ENCODE measurements at places on chromosomes 12 and 14.
A peak's percentile ranks its signal among the peaks of the same experiment; 100 is the strongest.

DNA sequence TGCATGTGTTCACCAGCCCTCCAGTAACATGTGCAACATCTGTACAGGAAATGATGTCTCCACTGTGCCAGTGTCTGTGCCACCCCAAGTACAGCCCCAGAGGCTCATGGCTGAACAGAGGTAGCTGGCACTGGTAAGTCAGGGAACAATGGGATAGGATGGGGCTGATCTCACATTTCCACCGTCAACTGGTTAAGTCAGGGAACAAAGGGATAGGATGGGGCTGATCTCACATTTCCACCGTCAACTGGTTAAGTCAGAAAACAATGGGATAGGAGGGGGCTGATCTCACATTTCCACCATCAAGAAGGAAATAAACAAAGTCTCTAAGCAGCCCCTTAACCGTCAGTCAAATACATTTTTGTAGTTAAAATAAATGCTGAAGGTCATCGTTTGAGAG lies 246.6 kb downstream of the TMEM132D start:
- DNase-seq = no peak

- DNase-seq = no peak
Measured at GRCh38 chr14:106459971-106460730, 933.8 kb downstream of the TMEM121 start.

GRCh38 chr12:66240096-66240820 lies 51.2 kb downstream of the IRAK3 start:
- no peak for DNase-seq

GRCh38 chr12:113424915-113425823 lies 3.0 kb downstream of the SDSL start:
- peak; percentile 49 for DNase-seq

DNA sequence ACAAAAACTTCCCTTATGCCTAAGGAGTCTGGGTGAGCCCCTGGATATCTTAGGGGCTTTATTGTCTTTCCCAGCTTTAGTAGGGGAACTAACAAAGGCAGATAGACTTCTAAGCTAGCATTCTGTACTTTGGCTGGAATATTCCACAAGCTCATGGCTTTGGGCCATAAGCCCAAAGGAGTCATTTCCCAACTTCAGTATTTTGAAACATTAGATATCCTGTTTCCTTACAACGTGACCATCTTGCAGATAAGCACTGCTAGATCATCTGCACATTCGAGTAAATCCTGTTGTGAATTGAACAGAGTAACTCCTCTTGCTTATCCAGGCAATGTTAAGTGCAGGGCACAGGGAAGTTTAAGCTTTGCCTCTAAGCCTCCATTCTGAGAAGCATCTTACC lies 70.6 kb upstream of the ACTN1 start:
- no peak for DNase-seq

GRCh38 chr12:40921563-40922163 lies 229.4 kb downstream of the CNTN1 start:
- no peak for DNase-seq

GRCh38 chr12:27866373-27867101 lies 86.5 kb upstream of the MANSC4 start:
- DNase-seq = no peak

- no peak for DNase-seq
Measured at GRCh38 chr14:55892906-55893305, 225.3 kb upstream of the PELI2 start.

GRCh38 chr12:118982984-118983761 lies 1.8 kb downstream of the SRRM4 start:
- no peak for DNase-seq

DNA sequence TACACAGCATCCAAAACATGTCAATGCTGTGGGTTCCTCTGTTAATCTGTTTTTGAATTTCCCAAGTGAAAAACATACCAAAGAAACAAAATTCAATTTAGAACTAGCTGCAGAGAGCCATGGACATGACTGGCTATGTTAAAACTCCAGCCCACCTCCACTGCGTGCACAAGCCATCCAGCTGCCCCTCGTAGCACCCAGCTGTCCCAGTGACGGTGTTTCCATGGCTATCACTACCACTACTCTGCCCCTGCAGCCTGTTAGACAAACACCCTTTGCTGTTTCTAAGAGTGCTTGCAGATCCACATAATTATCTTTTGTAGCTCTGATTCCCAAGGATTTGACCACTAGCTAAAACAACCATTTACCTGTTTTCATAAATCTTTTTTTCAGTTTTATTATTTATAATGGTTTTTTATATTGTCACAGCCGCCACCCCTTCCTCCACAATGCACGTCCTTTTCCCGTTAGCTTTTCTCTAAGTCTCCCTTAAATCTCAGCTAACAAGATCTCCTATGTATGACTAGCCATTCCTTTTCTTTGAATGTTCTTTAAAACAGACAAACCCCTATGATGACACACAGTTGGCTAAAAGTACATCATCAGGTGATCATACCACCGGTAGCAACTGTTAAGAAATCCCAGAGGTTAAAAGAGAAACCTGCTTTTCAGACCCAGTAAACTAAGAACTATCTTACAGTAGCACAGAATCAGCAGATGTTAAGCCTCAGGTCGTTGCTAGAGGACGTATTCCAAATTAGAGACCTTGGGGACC lies 37.8 kb upstream of the NAA30 start:
- no peak for DNase-seq

GRCh38 chr12:118372541-118373495 lies at the start of gene TAOK3:
Gene TAOK3, minus strand, starts transcription at chr12:118372907. Its CDS starts 117,340 bp downstream, at chr12:118255567.
- peak; percentile 99 for DNase-seq

DNA sequence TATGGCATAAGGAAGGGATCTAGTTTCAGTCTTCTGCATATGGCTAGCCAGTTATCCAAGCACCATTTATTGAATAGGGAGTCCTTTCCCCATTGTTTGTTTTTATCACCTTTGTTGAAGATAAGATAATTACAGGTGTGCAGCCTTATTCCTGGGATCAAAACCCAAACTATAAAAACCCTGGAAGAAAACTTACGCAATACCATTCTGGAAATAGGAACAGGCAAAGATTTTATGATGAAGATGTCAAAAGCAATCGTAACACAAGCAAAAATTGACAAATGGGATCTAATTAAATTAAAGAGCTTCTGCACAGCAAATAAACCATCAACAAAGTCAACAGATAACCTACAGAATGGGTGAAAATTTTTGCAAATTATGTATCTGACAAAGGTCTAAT lies 128.5 kb upstream of the DCN start:
- DNase-seq = no peak

GRCh38 chr14:80781972-80782367 lies 159.6 kb downstream of the CEP128 start:
- no peak for DNase-seq

DNA sequence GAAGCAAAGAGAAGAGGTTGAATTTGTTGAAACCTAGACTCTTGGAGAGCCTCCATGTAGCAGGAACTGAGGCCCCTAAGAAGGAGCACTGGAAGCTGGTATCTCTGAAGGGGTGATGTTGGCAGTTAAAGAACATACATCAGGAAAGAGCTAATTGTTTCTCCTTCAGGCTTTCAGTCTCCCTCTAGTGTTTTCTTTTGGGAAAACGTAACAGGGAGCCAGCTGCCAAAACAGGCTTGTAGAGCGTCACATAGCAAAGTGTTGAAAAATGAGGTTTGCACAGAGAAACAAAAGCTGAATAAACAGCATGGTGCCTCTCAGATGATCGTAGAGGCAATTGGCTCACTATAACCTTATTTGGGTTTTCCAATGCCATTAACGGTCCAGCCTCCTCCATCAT lies 46.9 kb upstream of the CAND1 start:
- peak; percentile 14 for DNase-seq

DNA sequence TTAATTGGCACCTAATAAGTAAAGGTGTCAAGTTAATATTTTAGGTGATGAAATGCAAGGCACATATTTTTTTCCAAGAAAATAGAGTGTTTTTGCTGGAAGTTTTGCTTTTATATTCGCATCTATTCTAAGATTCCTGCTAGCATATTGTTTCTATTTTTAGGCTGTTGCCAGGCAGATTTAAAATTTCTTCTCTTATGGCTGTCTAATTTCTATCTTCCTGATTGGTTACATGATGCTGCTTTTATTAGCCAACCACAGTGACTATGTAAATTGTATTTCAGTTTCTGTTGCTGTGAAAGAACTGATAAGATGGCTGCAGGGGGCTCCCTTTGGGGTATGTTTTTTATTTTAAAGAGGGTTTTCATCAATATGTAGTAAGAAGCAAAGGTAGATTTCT lies 42.7 kb downstream of the ATF7IP start:
- no peak for DNase-seq

DNA sequence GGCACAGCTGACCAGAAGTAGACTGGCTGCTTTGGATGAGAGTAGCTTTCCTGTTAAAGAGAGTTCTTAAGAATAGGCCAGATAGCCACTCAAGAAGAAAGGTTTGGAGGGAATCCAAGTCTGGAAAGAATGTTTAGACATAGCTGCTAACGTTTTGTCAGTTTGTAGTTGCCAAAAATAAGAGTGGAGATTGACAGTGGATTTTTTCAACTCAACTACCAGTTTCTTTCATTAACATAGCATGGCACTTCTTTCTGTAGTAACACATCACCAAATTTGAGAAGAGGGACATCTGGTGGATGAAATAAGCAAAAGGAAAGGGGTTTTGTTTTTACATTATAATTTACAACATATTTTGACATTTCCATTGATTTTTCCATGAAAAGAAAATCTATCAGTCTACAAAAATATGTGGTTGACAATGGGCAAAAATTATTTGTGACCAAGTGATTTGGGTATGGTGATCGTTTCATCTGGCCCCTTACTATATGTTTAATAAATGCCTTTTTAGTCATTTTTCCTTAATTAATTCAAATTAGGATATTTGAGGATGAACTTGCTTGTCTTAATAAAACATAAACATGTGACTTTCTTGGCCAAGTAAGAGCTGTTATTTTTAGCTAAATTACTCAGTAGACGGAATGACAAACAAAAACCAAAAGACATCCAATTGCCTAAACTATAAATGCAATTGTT lies 71.1 kb downstream of the PTPRR start:
- DNase-seq = peak; percentile 18

DNA sequence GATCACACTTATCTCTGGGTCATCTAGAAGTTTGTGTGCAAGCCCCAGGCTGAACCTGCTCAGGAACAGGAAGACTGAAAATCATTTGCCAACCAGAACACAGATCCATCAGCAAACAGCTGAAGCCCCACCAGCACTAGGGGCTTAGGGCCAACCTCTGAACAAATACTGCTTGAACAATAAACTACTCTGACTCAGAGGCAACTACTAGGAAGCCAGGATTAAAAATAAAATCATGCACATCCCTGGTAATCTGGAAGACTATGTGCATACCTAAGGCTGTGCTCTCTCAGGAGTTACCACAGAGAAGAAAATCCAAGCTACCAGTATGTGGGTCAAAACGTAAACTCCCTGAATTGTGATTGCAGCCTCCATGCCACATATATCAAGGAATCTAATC lies 15.9 kb downstream of the GALNT8 start:
- DNase-seq = peak; percentile 40

- no peak for DNase-seq
Measured at GRCh38 chr14:61178226-61179060, 102.7 kb downstream of the TMEM30B start.

GRCh38 chr12:30792648-30793499 lies 38.1 kb upstream of the CAPRIN2 start:
- DNase-seq = no peak

DNA sequence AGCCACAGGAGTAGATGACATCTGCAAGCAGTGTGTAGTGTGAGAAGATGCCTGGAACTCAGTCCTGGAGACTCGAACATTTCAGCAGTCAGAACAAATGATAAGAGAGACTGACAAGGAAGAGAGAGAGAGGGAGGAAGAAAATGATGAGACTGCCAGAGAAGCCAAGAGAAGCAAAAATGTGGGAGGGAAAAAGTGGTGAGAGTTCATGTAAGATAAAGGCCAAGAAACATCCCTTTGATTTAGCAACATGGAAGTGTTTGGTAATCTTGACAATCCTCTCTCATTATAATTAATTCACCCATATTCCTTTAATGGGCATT lies 42.6 kb downstream of the LIMA1 start:
- DNase-seq = no peak

DNA sequence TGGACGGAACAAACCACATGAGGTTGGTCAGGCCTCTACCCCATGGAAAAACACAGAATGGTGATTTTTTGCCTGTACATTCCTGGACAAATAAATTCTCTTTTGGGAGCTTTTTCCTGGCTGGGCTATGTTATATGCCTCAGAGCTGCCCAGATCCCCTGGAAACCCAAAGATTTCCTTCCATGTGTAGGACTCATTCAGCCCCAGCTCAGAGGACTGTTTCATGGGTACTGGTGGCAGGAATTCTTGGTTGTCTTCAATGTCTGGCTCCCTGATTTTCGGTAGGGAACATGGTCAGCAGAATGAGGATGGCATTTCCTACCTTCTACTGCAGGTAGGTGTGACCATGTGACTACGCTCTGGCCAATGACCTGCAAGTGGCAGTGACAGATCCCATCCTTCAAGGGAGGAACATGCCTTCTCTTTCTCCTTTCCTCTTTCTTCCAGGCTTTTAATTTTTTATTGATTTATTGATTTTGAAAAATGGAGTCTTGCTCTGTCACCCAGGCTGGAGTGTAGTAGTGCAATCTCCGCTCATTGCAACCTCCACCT lies 15.4 kb upstream of the P2RX7 start:
- no peak for DNase-seq

GRCh38 chr12:118312578-118312977 lies 60.1 kb downstream of the TAOK3 start:
- no peak for DNase-seq

GRCh38 chr14:102120888-102121287 lies 18.8 kb upstream of the WDR20 start:
- DNase-seq = no peak

GRCh38 chr12:120940006-120940405 lies 35.8 kb upstream of the SPPL3 start:
- no peak for DNase-seq

GRCh38 chr12:62319058-62319457 lies 58.9 kb downstream of the USP15 start:
- DNase-seq = no peak

DNA sequence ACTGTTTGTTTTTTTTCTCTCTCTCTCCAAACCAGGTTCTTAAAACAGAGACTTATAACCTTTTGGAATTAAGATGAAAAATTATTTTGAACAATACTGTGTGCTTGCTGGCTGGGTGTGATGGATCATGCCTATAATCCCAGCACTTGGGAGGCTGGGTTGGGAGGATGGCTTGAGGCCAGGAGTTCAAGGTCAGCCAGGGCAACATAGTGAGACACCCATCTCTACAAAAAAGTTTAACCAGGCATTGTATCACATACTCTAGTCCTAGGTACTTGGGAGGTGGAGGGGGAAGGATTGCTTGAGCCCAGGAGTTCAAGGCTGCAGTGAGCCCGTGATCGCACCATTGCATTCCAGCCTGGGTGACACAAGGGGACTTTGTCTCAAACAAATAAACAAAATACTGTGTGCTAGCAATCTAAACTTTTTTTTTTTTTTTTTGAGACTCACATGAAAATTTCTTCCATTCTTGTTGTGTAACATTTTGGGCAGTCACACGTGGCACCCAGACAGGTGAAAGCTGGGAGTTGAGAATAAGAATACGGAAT lies 379.6 kb downstream of the ETNK1 start:
- no peak for DNase-seq
